Large intestine (tissue), 12 donors: ENCODE measurements at places on chromosomes 2 and 18. TPM values are rescaled to one million over a fixed set of nuclear protein-coding genes. Genes with fewer than 3 reads are reported as not detected.

GRCh38 chr2:207619764-207620203 lies 5.4 kb downstream of the METTL21A start:
- peaks cover 36% of the 10 kb centered on the region for H3K36me3 ChIP-seq
- H3K27ac ChIP-seq = no peak overlapping the region
- H3K4me3 ChIP-seq = no peak overlapping the region
- peaks cover 11% of the 10 kb centered on the region for H3K4me1 ChIP-seq

DNA sequence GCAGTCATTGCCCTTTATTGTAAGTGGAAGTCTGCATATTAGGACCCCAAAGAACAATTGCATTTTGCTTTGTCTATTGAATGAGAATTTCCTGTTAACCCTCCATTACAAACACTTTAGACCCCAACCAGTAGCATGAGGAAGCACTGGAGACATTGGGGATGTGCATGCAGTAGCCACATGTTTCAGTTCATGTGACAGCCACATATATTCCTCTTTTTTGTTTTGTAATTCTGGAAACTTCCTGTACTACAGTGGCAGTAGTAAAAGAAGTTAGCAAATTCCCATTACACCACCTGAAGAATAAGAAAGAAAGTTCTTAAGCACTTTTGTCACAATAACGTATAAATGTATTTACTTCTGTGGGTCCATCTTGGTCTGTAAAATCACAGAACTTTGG lies 281.1 kb upstream of the SLC14A2 start:
- DNase-seq = no peak
- H3K36me3 ChIP-seq = no peaks in the 10 kb centered on the region
- H3K4me1 ChIP-seq = no peaks in the 10 kb centered on the region
- no peak overlapping the region for H3K27ac ChIP-seq
- H3K27me3 ChIP-seq = no peaks in the 10 kb centered on the region

DNA sequence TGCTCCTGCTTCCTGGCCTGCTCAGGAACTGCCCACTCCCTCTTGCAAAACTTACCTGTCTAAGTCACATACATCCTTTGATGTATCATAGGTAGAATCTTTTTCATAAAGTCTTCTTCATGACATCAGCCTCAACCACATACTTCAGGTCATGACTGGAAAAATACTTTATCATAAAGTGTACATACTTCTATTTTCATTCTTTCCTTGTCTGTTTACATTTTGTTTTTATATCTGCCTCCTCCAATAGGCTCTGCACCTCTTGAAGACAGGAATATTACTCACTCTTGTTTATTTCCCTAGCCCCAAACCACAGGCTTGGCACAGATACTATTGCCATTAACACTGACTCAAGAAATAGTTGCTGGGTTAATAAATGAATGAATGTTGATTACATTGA lies 43.6 kb upstream of the ZNF804A start:
- H3K36me3 ChIP-seq = no peaks in the 10 kb centered on the region
- no peak overlapping the region for H3K4me3 ChIP-seq
- no peak overlapping the region for H3K27ac ChIP-seq

VIL1 gene
- polyA plus RNA-seq = 498 TPM

- H3K27me3 ChIP-seq = no peaks in the 10 kb centered on the region
- DNase-seq = no peak
- no peak overlapping the region for H3K4me3 ChIP-seq
- H3K4me1 ChIP-seq = no peaks in the 10 kb centered on the region
- H3K36me3 ChIP-seq = no peaks in the 10 kb centered on the region
These were observed 13.9 kb downstream of the ADAM23 start for GRCh38 chr2:206457188-206457634.

- no peak overlapping the region for H3K4me3 ChIP-seq
- peaks cover 11% of the 10 kb centered on the region for H3K36me3 ChIP-seq
- no peak for DNase-seq
- H3K27ac ChIP-seq = no peak overlapping the region
These were observed 73.4 kb upstream of the CHAC2 start for GRCh38 chr2:53694096-53694771.

NEURL3 gene
- polyA plus RNA-seq = 0.81 TPM

GLI2 gene
- polyA plus RNA-seq = 4.1 TPM

DQX1 gene
- polyA plus RNA-seq = 12.9 TPM

DNA sequence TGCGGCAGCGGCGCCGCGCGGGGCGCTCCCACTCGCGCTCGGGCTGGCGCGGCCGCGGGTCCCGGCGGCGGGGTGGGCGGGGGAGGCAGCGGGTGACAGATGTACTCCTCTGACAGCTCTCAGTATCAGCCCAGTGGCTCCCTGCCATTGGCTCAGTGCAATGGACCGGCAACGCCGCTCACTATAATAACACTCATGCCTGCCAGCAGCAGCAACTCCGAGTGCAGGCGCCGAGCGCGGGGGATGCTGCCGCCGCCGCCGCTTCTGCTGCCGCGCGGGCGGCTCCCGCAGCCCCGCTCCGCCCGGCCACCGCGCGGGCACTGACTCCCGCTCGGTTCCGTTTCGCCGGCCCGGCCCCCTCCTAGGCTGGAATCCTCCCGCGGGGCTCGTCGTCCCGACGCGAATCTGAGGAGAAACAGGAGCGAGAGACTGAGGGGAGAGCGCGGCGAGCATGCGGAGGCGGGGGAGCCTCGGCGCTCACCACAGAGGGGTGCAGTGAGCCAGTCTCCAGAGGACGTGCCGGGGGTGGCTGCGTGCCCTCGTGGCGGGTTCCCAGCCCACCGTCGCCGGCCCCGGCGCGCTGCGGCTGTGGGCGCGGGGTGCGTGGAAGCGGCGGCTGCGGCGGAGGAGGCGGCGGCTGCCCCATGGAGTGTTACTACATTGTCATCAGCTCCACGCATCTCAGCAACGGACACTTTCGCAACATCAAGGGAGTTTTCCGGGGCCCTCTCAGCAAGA lies at the start of gene ZNF804A:
Gene ZNF804A, plus strand, starts transcription at position 214 of the 738 bp plus-strand sequence. Its CDS starts 431 bp downstream, at position 645.
- peaks cover 14% of the 10 kb centered on the region for H3K27me3 ChIP-seq
- H3K27ac ChIP-seq = peak within 1 kb of the TSS; percentile 39
- no peaks in the 10 kb centered on the region for H3K36me3 ChIP-seq
- peak; percentile 16 for DNase-seq

DNA sequence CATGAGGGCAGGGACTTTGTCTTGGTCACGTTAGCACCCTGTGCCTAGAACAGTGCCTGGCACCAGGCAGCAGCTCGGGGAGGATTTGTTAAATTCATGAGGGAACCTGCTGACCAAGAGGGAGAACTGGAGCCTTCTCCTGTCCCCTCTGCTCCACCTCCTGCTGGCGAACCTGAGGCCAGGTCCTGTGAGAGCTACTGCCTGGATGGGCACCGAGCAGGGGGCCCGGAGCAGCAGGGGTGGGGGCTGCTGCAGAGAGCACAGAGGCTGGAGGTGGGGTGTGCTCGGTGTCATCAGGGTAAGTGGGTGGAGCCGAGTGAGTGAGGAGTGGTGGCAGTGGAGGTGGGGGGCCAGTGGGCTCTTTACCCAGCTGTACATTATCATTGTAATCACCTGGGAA lies 52.1 kb upstream of the FAHD2A start:
- peaks cover 43% of the 10 kb centered on the region for H3K27me3 ChIP-seq
- H3K27ac ChIP-seq = no peak overlapping the region
- H3K36me3 ChIP-seq = no peaks in the 10 kb centered on the region
- DNase-seq = no peak
- no peak overlapping the region for H3K4me3 ChIP-seq
- no peaks in the 10 kb centered on the region for H3K4me1 ChIP-seq

DNA sequence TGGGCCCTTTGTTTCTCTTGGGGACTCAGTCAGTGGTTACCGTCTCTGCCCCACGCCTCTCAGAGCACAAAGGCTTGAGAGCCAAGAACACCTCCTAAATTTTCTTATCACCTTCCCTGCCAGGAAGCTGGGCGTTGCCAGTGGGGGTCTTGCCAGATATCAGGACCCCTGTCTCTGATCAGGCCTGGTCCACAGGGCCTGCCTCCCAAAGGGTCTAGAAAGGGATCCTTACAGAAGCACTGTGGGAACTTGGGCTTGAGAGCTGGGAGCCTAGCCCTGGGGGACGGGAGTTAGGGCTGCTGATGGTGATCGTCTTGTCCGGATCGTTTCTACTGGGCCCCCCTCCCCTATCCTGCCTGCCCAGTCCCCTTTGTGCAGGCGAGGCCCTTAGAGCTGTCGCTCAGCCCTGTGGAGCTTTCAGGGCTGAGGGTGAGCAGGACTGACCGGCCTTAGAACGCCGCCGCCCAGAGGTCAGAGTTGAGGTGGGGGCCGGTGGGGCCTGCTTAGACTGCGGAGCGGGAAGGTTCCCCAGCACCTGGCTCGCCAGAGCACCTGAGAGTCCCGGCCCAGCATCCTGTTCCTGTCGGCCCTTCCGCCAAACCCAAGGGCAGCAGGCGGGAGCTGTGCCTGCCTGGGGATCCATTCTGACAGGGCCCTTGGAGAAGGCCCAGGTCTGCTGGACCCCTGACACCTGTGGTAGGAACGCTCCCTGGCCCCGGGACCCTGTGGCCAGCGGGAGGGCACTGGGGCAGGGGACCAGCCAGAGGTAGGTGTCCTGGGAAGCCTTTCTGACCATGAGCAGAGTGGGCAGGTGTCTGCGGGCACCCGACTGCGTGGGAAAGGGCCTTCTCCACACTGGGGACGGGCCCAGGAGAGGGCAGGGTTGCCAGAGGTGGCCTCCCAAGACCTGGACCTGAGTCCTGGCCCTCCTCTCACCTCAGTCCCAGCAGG lies 956 bp downstream of the ESPNL start:
- peaks cover 2% of the 10 kb centered on the region for H3K36me3 ChIP-seq
- H3K4me3 ChIP-seq = no peak overlapping the region
- no peak overlapping the region for H3K27ac ChIP-seq
- no peak for DNase-seq
- peaks cover 8% of the 10 kb centered on the region for H3K4me1 ChIP-seq
- H3K27me3 ChIP-seq = no peaks in the 10 kb centered on the region

DNA sequence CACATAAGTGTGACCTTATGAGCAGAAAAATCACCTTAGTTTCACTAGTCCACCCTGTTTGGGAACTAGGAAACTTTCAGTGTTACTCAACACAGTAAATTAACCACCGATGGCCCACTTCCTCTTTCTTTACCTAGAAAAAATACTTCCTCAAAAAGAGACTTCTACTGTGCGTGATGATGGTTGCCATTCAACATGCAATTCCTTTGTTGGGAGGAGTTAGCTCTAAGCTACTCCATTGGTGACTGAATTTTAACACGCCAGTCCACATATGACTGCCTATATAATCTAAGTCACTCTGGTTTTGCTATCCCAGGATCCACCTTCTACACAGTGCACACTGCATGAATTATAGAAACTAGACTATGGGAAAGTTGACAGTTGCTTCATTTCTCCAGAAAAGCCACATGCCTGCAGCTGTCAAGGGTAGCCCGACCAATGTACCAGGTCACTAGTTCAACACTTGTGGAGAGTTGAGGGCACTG lies 47.8 kb upstream of the REG3G start:
- H3K4me1 ChIP-seq = no peaks in the 10 kb centered on the region
- no peak for DNase-seq
- H3K27ac ChIP-seq = no peak overlapping the region
- H3K4me3 ChIP-seq = no peak overlapping the region
- no peaks in the 10 kb centered on the region for H3K27me3 ChIP-seq
